ENCODE measurements at places on chromosomes 2 and 18.

DNA sequence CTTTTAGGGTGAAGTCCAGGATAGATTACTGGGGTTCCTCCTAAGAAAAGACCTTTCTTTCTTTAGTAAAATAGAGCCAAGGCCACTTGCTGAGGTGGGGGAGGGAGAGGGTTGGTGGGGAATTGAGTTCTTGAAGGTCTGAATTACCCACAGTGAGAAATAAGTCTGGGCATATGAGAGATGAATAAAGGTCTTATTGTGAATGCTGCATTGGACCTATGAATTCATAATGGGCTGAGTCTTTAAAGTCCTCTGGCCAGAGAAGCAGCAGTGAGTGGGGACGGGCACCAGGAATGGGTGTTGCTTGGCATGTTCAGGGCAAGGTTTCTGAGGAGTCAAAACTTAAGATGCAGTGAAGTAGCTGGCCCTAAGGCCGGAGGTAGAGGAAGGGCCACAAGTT is 10.5 kb downstream of the MAPRE3 start:
- DNase-seq: no peak

DNA sequence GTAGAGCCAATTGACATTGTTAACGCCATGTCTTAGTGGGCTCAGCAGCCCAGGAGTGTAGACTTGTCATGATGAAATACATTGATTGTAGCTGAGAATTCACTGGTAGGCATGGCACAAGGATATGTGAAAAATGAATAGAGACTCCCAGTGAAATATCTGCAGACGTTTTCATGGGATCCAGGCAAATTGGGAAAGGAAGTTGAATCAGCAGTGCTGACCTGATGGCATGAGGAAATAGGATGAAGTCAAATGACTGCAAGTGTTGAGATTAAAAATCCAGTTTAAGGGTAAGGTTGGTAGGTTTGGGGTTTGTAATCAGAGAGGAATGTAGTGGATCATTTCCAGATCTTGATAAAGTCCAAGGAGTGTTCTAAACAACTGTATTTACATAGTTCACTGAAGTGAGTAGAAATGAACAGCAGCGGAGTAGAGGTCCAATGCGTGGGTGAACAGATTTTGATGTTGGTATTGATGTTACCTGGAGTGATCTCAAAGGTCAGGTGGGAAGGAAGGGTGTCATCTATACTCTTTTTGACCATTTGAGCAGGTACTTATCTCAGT is 24.6 kb downstream of the INSIG2 start:
- DNase-seq: no peak

GRCh38 chr2:60309941-60310660 is 243.4 kb downstream of the BCL11A start:
- no peak for DNase-seq

GRCh38 chr2:66696886-66697285 is 262.0 kb downstream of the MEIS1 start:
- no peak for DNase-seq

DNA sequence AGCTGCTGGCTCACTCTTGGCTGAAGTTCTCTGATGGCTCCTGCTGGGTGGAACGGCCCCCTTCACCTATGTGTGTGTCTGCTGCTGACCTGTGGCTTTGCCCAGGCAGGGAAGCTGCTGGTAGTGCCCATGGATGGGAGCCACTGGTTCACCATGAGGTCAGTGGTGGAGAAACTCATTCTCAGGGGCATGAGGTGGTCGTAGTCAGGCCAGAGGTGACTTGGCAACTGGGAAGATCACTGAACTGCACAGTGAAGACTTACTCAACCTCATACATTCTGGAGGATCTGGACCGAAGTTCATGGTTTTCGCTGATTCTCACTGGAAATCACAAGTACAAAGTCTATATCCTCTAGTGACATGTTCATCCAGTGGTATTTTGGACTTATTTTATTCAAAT is 13.9 kb upstream of the UGT1A8 start:
- no peak for DNase-seq

DNA sequence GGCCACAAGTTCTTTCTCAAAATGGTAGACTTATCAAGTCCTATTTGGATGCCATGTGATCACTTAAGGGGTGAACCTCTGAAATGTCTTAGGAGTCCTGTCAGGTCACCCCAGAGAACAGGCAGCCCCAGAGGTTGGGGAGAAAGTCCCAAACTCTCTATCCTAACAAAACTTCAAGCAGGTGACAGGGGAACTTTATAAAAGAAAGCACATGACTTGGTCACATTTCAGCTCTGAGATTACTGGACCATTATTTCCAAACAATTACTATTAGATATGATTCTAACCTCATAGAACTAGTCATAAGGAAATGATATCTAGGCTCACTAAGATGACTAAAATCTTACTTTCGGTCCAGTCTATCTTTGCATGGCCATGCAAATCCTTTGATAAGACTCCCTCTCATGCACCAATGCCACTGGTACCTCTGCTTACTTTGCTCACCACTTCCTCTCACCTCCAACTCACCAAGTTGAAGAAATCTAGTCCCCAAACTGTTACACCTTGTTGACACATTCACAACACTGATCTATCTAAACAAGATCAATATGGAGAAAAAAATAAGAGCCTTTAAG is 107.0 kb downstream of the GALNT14 start:
- no peak for DNase-seq

All from activated T-cell treated with anti-CD3 and anti-CD28 coated beads for 48 hours (primary cell).